PC-3 (cell line): ENCODE measurements at places on chromosomes 3 and 15.

GRCh38 chr15:68508485-68509189 is 70.2 kb upstream of the CORO2B start:
- no peak for DNase-seq

DNA sequence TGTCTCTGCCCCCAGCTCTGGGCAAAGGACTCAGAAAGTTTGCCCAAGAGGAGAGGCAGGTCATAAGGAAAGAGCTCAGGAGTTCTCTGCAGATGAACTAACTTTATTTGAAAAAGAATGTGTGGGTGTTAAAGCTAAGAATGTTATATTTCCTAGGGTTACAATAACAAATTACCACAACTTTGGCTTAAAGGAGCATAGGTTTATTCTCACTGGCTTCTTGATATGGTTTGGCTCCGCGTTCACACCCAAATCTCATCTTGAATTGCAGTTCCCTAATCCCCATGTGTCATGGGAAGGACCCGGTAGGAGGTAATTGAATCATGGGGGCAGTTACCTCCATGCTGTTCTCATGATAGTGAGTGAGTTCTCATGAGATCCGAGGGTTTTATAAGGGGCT is 383.7 kb upstream of the CFAP20DC start:
- DNase-seq, result no peak

DNA sequence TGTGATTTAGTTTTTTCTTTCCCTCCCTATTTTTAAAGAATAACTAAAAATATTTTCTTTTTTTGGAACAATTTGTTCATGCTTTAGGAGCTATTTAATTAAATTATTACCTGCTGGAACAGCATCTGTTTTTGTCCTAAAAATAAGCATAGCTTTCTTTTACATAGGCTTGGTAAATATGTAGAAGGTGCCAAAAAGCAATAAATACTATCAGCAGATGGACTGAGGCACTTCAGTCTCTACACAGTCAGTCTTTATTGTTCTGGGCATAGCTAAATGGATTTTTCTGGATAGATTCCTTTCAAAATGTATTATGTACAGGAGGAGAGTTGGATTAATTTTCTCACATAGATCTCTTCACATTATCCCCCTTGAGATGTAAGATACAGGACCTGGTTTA is 223.5 kb downstream of the NAALADL2 start:
- no peak for DNase-seq

GRCh38 chr3:114274929-114275328 is 18.9 kb upstream of the TIGIT start:
- DNase-seq, result no peak
